NCI-H1092 treated with DMSO at 0.1 percent for 48 hours (cell line): ENCODE measurements at places on chromosomes 3 and 15.
A peak's percentile ranks its signal among the peaks of the same experiment; 100 is the strongest.

- DNase-seq: peak; percentile 97
These were observed 347.7 kb upstream of the TGFBR2 start for GRCh38 chr3:30258426-30259392.

DNA sequence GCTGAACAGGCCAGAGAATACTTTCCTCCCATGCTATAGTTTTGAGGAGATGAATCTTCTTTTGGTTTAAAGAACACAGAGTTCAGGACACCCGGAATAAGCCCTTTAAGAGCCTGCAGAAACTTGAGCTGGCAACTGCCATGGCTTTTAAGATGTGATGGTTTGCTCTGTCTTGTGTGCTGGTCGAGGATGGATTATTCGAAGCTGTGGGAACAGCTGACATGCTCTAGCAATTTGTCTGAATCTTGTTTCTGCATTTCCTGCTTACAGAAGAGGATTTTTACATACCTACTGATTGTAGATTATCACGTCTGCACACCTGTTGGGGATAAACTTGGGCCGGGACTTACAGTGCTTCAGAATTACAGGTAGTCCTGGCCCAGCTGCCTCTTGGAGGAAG lies 396.9 kb downstream of the LRTM1 start:
- no peak for DNase-seq

DNA sequence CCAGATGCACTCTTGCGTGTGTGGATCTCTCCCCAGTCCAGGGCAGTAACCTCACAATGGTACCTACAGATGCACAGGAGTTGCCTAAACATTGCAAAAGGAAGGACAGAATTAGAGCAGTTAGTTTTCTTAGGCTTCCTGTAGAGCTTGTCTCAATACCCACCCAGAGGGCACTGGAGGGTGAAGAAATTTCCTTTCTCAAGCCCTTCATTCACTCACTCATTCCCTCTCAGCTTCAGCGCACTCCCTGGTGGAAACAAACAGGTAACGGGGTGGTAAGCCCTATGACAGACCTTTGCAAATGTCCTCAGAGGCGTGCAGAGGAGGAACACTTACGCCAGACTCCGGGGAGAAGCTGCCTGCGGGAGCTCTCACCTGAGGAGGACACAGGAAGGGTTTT lies 267.4 kb upstream of the HES1 start:
- no peak for DNase-seq

DNA sequence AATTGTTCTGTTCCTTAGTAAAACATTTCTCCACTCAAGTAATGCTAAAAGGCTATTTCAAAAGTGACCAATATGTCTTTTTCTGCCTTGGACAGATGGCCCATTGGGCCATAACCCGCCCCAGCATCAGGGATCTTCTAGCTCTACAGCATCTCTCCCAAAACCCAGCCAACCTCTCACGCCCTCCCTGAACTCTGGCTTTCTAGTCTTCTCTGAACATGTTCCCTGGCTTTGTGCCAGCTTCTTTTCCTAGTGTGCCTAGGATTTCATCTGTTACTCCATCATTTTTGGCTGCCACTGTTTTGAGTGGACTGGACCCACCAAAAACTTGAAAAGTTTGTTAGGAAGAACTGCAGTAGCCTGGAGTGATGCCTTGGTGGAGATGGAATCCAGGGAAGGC lies 30.7 kb downstream of the TRPM1 start:
- DNase-seq: no peak

- no peak for DNase-seq
These were observed 25.3 kb downstream of the SEMA5B start for GRCh38 chr3:123002100-123002748.

GRCh38 chr15:69388260-69388705 lies 25.9 kb upstream of the KIF23 start:
- DNase-seq: no peak

DNA sequence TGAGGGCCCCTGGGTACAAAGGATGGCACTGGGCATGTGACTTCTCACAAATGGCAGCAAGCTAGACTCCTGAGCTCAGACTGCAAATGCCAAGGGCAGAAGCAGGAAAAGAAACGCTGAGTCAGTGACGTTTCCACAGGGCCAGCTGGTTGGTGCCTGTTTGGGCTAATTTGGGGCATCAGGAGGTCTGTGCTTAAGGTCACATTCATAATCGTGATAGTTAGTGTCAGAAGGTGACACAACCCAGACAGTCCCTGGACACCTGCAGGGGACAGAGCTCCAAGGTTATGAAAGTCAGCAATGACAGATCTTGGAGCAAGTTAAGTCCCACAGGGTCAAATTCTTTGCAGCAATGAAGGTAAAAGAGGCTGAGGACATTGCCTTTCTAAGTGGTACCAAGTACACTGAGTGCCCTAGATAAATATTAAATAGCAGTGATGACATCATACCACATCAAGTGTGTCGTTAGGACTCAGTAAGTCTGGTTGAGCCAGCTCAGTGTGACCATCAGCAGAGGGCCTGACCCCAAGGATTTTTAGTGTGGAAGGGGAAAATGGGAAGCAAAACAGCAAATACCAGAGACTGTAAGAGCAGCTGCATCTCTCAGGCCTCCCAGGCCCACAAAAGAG lies 556.9 kb upstream of the CFAP20DC start:
- no peak for DNase-seq

DNA sequence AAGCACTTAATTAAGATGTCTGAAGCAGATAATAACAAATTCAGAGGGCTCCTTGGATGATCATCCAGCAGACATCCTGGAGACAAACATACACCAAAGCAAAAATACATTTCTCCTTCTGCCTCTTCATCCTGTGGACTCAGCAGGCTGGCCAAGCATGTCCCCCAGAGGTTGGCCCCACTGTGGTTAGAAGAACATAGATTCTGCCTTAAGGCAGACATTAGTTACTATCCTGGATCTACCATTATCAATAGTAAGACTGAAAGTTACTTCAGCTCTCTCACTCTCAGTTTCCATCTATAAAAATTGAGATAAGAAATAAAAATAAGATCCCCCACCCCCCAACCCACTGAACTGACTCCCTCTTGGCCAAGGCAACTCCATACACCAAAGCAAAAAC lies 28.6 kb upstream of the TGFBR2 start:
- DNase-seq: no peak

GRCh38 chr3:181383760-181384159 lies 328.0 kb upstream of the SOX2 start:
- DNase-seq: no peak

GRCh38 chr3:179020112-179020511 lies 51.5 kb downstream of the ZMAT3 start:
- DNase-seq: peak; percentile 35

GRCh38 chr3:69248436-69248835 lies 126.0 kb upstream of the LMOD3 start:
- no peak for DNase-seq

- no peak for DNase-seq
These were observed 418.4 kb upstream of the RARB start for GRCh38 chr3:25009665-25010064.

DNA sequence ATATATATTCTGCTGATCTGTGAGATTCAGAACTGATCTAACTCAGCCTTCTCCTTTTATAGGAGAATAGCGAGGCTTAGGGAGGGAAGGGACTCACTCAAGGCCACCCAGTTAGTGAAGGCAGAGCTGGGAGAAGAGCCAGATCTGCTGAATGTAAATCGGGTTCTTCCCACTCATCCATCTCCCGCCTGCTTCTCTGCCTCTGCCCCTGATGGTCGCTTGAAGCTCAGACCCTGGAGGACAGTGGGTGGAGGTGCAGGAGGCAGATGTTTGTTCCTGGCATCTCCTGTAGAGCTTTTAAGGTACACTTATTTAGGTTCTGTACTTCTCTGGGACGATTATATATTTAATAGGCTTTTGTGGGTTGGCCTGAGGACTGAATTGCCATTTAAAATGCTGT lies 4.3 kb downstream of the PDIA5 start:
- DNase-seq: peak; percentile 88

DNA sequence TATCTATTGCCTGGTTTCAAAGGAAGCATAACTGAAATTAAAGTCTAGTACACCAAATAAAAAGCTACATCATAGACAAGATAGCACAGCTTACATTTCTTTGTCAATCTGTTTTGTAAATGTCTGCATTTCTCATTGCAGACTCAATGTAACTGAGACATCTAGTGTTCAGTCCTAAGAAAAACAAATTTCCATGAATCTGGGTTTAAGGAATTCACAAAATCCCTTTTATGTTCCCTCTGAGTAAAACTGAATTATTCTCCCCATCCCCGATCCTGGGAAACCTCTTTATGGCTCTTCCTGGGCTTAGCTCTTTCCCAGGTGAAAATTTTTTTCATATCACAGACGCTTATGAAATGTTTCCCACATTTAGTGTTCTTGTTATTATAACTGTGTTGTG lies 21.6 kb upstream of the RASA2 start:
- DNase-seq: no peak

DNA sequence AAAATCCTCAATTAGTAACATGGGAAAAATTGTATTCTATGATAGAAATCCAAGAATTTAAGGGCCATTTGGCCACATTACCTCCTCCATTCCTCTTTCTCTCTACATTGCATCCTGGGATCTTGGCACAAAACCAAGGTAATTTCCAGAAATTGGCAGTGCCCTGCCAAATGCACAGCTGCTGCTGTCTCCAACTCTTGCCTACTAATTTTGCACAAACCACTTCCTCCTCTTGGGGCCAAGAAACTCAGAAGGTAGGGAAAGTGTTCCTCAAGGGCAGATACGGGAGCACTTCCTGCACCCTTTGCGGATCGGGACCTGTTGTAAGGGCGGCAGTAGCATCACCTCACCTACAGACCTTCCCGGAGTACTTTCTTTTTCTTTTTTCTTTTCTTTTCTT lies 57.8 kb downstream of the MAP3K13 start:
- DNase-seq: peak; percentile 56

DNA sequence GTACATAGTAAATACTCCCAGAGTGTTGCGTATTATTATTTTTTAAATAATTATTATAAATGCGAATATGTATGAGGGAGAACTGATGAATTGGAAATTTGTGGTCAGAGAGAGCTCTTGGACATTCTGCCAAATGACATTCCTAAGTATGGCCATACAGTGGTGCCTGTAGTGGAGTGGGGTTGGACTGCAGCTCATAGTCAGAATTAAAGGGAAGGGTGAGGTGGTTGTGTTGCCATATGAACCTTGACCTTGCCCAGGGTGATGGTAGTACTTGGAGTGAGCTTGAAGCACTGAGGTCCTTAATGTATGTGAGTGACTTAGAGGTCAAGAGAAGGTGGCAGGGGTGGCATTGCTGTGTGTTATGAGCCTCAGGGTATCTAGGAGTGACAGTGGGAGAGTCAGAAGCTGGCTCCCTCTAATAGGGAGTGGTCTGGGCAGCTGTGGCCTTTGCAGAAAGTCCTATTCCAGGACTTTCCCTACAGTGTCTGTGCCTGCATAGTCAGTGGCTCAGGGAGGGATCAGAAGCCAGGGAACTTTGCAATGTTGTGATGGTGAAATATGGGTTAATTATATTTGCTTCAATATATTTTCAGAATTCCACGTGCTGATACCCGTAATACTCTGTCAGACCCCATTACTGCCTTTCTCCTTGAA lies 26.2 kb downstream of the PDE8A start:
- no peak for DNase-seq

- no peak for DNase-seq
These were observed 132.4 kb upstream of the PLXNA1 start for GRCh38 chr3:126850370-126851085.

DNA sequence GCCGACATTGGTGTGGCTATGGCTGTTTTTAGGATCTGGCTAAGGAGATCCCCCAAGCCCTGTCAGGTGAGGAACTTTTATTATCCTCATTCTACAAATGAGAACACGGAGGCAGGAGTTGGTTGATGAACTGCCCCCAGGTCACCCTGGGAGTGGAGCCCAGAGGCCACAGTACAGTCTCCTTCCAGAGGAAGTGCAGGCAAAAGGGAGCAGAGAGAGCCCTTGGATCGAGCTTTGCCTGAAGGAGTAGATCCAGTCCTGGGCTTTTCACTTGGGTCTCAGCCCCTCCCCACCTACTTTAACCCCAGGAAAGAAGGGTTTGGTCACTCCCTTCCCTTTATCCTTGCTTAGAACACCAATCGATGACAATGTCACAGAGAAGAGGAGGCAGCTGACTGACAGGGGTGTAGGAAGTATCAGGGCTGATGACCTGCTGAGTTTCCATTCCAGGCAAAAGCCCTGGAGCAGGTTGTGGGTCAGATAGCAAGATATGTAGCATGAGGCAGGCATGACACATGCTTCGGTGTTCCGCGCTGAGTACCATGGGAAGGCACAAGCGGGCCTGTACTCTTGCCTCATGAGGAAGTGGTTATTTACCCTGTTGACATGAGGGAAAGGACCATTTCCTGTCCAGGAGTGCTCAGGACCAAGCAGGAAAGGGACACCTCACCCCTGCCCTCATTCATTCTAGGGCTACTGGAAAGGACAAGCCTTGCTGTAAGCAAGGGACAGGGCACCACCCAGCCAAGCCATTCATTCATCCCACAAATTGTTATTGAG lies 5.8 kb upstream of the PLA2G4D start:
- no peak for DNase-seq

- DNase-seq: no peak
These were observed 23.6 kb downstream of the DUT start for GRCh38 chr15:48354694-48355303.

GRCh38 chr3:123971406-123971805 lies 10.4 kb upstream of the CCDC14 start:
- DNase-seq: no peak

GRCh38 chr3:193744822-193745684 lies 152.0 kb downstream of the OPA1 start:
- peak; percentile 55 for DNase-seq

DNA sequence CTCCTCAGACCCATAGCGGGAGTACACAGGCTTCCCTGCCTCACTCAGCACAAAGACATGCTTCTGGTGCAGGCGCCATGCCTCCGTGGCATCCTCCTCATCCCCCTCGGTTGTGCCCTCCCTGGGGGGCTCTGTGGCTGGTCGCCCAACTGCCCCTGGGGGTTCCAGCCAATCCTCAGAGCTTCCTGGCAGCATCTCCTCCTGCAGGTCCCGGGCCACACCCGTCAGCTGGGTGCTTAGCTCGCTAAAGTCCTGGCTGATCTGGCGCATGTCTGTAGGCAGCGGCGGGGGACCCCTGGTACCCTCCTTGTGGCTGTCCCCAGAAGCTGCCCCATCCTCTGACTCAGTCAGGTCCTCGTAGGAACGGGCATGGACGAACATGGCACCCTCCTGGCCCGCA lies 7.9 kb upstream of the MST1R start:
- DNase-seq: no peak

- DNase-seq: no peak
These were observed 14.7 kb downstream of the UQCC5 start for GRCh38 chr3:52551118-52551517.

GRCh38 chr15:68672251-68672650 lies 93.5 kb downstream of the CORO2B start:
- no peak for DNase-seq

DNA sequence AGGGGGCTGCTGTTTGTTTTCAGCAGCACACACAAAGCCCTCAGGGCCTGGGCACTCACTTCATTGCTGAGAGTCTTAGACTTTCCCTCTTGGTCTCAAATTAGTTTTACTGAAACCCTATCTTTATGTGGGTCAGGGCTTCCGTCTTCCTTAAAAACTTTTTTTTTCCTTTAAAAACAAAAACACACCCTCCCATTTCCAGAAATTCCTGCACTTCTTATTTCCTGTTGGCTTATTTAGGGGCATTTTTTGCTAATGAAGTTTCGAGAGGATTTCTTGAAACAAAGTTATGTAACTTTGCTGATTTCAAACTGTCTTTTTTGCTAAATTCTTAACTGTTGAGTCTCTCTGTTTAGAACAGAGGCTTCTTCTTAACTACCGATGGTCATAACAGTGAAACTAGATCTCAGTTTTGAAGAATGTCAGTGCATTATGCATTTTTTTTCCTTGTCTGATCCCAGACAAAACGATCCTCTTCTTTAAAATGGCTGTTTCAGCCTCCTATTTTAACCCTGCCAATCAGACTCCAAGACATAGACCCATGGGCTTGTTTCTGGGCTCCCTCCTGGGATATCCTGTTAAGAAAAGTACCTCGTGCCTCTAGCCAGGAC lies 23.3 kb downstream of the ANAPC13 start:
- no peak for DNase-seq
